ENCODE measurements at places on chromosomes 2 and 18.

DNA sequence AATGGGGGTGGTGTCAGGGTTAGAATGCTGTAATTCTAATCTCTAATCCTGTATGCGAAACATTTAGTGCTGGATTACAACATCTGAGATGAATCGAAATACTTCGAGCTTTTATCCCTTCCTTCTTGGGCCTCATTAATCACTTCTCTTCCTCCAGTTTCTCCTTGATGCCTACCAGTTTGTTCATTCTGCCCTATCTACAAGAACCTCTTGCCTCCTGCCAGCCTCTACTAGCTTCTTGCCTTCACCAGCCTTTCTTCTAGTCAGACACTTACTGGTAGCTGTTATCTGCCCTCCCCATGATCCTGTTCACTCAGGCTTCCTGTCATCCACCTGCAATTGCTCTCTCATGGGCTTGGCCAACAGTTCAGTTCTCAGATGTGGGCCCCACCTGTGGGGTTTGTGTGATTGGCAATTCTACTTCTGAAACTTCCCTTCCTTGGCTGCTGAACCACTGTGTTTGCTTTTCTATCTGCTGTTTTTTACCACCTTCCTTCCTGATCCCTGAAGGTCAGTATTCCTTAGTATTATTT is 15.4 kb upstream of the FARP2 start:
- no peak for DNase-seq

- DNase-seq = no peak
Measured at GRCh38 chr2:82959727-82960126, 1499.4 kb downstream of the SUCLG1 start.

- DNase-seq = no peak
Measured at GRCh38 chr2:237435844-237436587, 22.1 kb upstream of the COL6A3 start.

GRCh38 chr2:223221139-223221835 is 169.3 kb downstream of the KCNE4 start:
- no peak for DNase-seq

- DNase-seq = no peak
Measured at GRCh38 chr18:37033419-37033818, 204.5 kb downstream of the KIAA1328 start.

DNA sequence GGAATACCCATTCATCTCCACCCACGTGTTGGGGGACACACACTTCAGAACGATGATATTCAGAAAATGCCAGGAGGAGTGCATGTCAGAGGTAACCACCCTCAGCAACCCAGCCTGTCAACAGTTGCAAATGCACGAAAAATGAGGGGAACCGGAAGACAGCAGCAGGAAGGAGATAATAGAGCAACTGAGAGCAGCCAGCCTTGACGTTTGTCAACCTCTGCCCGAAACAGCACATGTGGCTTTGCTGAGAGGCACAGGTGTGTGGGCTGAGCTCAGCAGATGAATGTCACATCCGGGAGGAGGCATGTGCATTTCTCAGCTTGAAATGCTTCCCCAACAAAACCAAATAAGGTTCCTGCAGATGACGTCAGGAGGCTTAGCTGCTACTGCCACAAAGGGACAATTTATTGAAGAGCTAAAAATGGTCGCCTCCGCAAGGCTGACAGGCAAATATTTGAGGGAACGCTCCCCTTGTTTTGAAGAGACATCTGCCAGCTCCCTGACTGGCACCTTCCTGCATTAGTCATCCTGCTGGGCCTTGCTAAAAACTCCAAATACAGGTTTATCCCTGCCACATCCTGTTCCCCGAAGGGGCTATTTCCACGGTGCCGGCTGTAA is 419.0 kb downstream of the NBAS start:
- no peak for DNase-seq

GRCh38 chr18:34097312-34097711 is 127.4 kb downstream of the NOL4 start:
- no peak for DNase-seq

Measured in cerebellar nuclear complex (tissue), 1 donor.